ENCODE measurements at places on chromosomes 6 and 20.

DNA sequence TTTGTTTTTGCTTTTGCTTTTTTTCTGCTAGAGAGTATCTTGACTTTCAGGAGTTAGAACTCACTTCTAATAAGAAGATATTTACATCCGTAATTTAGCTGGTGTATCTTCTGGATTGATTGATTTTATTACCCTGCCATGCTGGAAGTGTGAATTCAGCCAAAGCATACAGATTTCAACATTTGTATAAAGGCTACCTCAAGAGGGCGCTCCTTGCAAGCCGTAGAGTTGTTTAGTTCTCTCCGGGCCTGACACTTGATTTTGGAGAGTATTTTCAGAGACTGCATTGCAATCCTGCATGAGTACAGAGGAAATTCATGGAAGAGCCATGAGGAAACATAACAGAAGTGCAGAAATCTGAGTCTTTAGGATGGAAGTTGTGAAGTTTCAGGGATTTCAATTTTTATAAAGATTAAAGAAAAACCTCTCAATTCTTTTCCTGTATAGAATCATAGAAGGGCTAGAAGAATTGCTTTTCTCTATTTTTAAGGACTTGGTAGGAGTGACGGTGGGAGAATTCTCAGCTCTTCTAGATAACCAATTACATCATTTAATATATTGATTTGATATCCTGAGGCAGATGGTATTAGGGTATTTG is 66.7 kb upstream of the TIAM2 start:
- DNase-seq = peak; percentile 81

GRCh38 chr20:4740774-4741431 is 19.2 kb downstream of the PRND start:
- DNase-seq = peak; percentile 64

DNA sequence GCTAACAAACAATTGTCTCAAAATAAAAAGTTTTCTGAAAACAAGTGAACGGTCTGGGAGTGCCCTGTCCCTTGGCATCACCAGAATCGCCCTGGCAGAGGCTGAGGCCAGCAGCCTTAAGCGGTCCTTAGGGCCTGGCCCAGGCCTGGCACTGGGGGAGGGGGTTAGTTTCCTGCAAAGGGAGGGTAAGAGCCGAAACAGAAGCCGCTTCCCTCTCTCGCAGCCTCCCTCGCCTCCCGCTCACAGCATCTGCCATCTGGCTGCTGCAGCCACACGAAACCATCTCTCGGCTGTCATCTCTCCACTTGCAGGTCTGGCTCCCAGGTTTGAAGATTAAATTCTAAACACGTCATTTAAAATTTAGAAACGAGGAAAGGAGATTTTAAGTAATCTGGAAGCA is 31.5 kb downstream of the PMEPA1 start:
- no peak for DNase-seq

DNA sequence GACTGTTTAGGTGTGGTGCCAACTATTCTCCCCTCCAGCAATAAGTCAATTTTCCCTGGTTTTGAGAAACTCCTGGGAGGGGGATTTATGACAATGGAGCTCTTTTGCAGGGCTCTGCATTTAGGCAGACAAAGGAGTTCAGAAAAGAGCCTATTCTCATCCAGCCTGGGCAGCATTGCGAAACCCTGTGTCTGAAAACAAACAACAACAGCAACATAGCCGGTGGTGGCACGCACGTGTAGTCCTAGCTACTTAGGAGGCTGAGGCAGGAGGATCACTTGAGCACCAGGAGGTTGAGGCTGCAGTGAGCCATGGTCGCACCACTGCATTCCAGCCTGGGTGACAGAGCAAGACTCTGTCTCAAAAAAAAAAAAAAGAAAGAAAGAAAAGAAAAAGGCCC is 6.4 kb downstream of the CLPS start:
- no peak for DNase-seq

- DNase-seq = no peak
These were observed 9.3 kb upstream of the NTSR1 start for GRCh38 chr20:62699296-62699695.

GRCh38 chr6:72739368-72739779 is 117.5 kb downstream of the KCNQ5 start:
- no peak for DNase-seq

- DNase-seq = peak; percentile 49
These were observed 76.2 kb downstream of the ATXN1 start for GRCh38 chr6:16684896-16685554.

GRCh38 chr20:47440857-47441773 is 60.6 kb upstream of the NCOA3 start:
- peak; percentile 36 for DNase-seq

DNA sequence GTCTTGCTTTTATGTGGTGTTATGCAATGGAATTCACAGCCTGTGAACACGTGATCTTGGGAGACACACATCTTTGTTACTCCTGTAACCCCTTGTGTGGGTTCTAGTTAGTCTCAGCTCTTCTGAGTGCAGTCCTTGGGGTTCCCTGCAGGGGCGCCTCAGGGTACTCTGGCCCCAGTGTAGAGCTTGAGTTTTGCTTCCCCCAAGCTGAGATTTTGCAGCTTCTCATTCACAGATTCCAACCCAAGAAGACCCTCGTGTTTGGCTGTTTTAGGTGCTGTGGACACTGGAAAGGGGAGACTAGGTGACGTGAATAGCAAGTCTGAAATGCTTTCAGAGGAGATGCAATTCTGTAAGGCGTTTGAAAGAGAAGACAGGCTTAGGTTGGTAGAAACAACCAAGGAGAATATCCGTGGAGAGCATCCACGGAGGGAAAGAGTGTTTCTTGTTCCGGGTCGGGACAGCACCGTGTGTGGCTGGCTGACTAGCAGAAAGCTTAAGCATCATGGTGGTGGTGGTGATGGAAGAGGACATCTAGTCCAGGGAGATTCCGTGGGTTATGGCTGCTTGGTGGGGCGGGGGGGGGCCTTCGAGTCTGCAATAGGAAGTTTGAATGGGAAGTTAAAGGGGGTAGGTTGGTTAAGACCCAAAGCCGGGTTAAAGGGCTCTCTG is 30.1 kb downstream of the DUSP22 start:
- no peak for DNase-seq

DNA sequence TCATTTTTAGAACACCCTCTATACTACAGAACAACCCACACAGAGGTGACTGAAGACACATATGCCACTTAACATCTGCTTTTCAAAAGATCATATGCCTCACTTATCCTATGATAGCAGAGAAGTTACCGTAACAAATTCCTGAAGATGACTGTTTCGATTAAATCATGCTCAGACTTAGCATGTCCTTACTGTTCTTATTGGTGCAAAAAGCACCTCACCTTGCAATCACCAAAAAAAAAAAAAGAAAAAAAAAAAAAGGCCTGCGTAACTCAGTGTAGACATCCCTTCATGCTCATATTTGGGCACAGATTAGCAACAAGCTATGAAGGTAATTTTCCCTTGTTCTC is 17.7 kb upstream of the DST start:
- DNase-seq = no peak

DNA sequence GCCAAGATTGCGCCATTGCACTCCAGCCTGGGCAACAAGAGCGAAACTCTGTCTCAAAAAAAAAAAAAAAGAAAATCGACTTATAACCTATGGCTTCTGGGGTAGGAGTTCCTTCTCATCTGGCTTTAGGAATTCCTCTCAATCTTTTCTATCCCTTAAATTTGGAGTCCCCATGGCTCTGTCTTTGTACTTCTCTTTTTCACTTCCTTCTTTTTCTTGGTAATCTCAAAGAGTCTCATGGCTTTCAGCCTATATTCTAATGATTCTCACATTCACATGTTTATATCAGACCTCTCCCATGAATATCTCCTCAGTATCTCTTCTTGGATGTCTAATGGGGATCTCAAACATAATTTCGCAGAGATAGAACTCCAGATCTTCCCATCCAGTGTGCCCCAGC is 42.8 kb upstream of the RALGAPA2 start:
- DNase-seq = no peak

GRCh38 chr6:19454721-19455392 is 382.3 kb upstream of the ID4 start:
- no peak for DNase-seq

DNA sequence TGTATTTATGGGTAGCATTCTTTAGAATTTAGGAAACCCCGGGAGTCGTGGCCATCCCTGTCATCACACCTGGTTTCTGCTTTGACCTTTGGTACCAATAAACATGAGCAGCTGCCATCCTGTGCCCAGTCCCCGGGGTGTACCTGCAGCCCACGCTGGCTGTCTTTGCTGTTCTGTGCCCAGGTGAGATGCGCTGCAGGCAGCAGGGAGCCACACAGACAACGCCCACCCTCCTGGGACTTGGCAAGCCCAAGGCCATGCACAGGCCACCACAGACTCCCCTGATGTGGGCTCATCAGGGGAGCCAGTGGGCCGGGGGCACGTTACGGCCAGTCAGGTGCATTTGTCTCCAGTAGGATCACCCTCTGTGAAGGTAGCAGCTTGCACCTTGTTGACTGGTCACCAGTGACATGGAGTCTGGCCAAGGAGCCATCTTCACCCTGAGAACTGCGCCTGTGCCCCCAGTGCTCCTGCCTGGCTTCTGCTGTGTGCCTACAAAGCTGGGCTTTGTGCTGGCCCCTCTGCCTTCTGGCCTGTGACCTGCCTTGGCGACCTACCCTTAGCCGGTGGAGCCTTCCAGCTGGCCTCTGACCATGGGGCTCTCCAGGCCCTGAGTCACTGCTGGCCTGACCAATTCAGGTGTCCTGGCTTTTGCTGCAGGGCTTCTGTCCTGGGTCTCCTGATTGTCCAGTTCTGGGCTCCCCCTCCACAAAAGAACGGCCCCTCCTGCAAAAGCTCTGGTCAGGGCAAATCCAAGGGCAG is 14.2 kb upstream of the UNC93A start:
- no peak for DNase-seq

All from cardiac muscle cell (in vitro differentiated cells and primary cell).